ENCODE measurements at places on chromosomes 5 and 9.
A peak's percentile ranks its signal among the peaks of the same experiment; 100 is the strongest.

- no peak for DNase-seq
Observed at GRCh38 chr5:118620233-118620632, 368.1 kb downstream of the DTWD2 start.

GRCh38 chr5:16160706-16161105 lies 18.9 kb downstream of the MARCHF11 start:
- DNase-seq: peak; percentile 62

DNA sequence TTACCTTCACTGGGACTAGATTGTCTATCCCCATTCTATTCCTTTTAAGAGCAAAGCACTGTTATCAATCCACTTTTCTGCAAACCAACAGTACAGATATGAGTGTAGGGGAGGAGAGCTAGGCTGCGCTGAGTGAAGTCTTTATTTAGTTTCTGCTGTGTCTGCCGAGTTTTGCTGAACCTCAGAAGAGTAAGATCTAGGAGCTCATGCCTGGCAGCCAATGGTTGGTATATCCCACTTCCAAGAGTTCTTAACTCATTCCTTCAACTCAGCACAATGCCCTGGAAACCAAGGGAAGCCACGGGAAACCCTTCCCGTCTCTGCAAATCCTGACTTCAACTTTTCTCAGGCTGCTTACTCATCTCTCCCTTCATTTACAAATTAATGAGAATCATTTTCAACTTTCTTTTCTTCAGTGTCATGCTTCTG lies 58.0 kb upstream of the JAK2 start:
- DNase-seq: no peak

DNA sequence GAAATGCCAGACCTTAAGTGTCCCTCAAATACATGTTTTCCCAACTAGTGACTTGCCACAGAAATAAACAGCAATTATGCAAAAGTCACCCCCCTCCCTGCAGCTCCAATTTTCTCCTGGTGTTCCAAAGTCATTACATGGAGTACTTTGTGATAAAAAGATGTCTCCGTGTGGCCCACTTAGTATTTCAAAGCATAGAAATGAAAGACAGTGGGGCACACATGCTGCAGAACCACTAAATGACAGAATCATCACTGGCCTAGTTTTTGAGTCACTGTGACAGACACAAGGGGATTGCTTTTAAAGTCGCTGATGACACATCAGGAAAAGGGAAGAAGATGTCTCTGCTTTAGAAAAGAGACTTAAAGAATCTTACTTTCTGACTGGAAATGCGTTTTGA lies 323.4 kb downstream of the PSAT1 start:
- DNase-seq: peak; percentile 23

DNA sequence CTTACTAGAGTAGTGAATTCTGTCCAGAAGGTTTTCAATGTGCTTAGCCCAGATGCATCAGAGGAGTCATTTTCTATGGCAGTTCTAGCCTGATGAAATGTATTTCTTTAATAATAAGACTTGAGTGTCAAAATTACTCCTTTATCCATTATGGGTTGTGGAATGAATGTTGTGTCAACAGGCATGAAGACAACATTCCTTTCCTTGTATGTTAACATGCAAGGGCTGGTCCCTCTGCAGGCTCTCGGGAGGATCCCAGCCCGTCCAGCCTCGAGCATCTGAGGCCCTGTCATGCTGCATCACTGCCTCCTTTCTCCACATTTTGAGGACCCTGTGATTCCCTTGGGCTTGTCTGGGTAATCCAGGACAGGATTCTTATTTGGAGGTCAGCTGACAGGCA lies 42.9 kb upstream of the FAM120AOS start:
- DNase-seq: no peak

- no peak for DNase-seq
Observed at GRCh38 chr5:137126829-137127228, 372.3 kb downstream of the SPOCK1 start.

- DNase-seq: no peak
Observed at GRCh38 chr9:34550016-34550680, 27.4 kb upstream of the ENHO start.

- DNase-seq: peak; percentile 67
Observed at GRCh38 chr9:14353222-14354056, 39.5 kb upstream of the NFIB start.

- no peak for DNase-seq
Observed at GRCh38 chr5:32358611-32359010, 45.9 kb upstream of the MTMR12 start.

DNA sequence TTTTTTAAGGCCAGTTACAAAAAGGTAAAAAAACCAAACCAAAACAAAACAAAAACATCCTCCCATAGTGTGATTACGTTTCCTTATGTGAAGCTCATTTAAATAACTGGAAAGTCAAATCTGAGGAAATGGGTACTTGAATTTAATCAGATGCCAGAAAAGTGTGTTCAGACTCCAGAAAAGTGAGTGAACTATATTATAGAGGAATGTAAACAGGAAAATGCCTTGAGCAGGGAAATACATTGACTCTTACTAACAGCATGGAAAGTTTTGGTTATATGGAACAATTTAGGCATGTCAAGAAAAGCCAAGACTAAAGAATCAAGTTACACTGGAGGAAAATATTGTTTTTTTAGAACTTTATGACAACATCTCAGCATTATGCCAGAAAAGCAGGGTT lies 37.8 kb upstream of the RNF20 start:
- DNase-seq: peak; percentile 78
